ENCODE measurements at places on chromosomes 11 and 22.

- peak; percentile 73 for DNase-seq
Observed at GRCh38 chr22:37925330-37925729, 19.2 kb downstream of the MICALL1 start.

DNA sequence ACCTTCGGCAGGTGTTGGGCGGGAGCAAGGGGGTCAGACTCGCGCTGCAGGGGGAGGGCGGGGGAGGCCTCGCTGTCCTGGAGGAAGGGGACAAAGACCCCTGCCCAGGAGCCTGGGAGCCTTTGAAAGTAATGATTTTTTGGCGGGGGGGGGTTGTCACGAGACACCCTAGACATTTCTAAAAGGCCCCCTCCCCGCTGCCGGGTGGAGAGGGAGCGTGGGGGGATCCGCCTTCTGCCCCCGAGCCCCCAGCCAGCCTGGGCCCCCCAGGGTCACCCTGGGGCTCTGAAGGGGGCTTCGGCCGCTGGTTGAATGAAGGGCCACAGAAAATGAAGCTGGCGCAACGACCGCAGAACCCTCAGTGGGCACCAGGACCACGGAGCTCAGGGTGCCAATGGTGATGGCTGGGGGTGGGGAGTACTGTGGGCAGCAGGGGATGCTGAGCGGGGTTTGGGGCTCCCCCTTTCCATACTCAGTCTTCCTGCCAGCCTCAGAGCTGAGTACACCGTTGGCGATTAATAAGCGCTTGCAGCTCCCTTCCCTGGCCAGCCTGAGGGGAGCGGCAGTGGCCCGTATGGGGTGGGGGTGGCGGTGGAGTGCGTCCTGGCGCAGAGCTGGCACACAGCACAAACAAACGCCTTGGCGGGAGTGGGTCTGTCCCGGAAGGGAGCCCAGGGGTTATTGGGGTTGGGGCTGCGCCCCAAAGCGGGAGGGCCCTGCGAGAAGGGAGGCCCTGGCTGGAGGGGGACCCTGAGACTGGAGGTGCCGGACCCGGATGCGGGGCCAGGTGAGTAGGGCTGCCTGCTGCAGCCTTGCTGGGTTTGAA, 1.2 kb upstream of the DUSP8 start:
- DNase-seq: no peak

GRCh38 chr11:3226846-3227567, 5.2 kb downstream of the MRGPRE start:
- DNase-seq: no peak

GRCh38 chr11:1088927-1089737, 14.5 kb downstream of the MUC2 start:
- no peak for DNase-seq

- DNase-seq: no peak
Observed at GRCh38 chr11:61574611-61575010, 6.3 kb downstream of the SYT7 start.

DNA sequence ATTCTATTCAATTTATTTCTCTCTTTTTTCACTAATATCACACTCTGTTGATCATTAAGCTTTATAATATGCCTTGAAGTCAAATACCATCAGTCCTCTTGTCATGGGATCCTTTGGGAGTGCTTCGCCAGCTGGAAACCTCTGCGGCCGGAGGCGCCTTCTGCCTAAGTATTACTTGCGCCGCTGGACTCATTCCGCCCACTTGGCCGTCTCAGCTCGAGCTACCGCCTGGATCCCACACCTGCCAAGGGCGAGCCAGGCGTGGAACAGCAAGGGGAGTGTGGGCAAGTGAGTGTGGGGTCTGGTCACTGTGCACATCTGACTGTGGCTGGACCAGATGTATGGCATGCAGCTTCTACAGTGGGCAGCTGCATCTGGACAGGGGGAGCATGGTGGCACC, 9.1 kb upstream of the MAP6 start:
- no peak for DNase-seq

DNA sequence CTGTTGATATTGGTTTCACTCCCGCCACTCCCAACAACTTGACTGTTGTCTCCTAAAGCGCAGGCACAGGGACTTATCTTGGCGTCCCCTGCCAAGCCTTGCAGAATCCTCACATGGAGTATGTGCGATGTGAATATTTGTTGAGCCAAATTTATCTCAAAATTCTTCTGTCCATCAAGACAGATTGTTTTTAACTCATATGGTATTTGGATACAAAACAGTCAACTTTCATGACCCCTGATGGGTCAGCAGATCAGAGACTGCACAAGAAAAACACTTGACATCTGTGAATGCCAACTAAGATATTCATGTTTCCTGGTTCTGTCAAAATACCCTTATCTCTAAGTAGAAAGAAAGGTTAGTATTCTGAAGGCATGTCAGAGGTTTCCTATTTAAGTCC, 221.7 kb upstream of the BLID start:
- DNase-seq: no peak

- DNase-seq: no peak
Observed at GRCh38 chr22:24435861-24436371, 8.5 kb downstream of the ADORA2A start.

- DNase-seq: peak; percentile 9
Observed at GRCh38 chr11:105466582-105467228, 143.2 kb upstream of the GRIA4 start.

GRCh38 chr11:78526497-78527146, 48.0 kb downstream of the NARS2 start:
- DNase-seq: no peak

DNA sequence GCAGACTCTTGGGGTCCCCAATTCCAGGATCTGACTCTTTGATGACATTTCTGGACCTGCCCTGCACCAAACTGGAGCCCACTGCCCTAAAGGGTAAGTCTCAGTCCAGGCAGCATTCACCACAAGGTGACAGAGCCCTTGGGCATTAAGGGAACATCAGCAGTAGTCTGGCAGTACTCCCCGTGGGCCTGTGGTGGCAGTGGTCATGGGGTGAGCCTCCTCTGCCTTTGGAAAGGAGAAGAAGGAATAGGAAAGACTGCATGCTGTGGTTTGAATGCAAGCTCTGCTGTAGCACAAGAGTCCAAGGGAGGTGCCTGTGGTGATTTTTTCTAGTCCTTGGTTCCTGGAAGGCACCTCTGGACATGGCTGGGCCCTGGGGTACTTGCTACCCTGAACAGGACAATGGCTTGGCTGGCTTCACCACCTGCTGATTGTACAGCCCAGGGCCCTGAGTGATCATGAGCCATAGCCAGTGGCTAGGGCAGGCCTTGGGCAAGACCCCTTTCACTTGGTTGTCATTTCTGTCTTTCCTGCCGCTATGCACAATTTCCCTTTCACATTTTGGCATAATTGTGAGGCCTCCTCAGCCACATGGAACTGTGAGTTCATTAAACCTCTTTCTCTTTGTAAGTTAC, 160.7 kb upstream of the GRIA4 start:
- no peak for DNase-seq

- no peak for DNase-seq
Observed at GRCh38 chr11:117210620-117211019, 11.4 kb downstream of the TAGLN start.

DNA sequence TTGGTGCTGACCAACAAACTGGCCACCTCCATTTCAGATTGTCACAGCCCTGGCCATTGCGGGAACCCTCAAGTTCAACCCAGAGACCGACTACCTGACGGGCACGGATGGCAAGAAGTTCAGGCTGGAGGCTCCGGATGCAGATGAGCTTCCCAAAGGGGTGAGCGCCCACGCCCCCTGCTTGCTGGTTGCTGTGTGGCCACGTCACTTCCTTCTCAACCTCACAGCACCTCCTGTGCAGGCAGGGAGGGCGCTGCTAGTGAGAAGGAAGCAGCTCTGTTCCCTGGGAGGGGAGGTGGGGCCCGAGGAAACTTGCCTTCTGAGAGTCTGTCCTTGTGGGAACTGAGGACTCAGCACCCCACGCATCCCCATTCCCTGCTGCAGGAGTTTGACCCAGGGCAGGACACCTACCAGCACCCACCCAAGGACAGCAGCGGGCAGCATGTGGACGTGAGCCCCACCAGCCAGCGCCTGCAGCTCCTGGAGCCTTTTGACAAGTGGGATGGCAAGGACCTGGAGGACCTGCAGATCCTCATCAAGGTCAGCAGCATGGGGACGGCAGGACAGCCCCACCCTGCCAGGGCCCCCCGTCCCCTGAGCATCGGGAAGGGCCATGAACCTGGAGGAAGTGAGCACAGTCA, 19.3 kb downstream of the POLR3H start:
- no peak for DNase-seq

GRCh38 chr22:47786650-47787290, 1024.3 kb downstream of the TBC1D22A start:
- no peak for DNase-seq

DNA sequence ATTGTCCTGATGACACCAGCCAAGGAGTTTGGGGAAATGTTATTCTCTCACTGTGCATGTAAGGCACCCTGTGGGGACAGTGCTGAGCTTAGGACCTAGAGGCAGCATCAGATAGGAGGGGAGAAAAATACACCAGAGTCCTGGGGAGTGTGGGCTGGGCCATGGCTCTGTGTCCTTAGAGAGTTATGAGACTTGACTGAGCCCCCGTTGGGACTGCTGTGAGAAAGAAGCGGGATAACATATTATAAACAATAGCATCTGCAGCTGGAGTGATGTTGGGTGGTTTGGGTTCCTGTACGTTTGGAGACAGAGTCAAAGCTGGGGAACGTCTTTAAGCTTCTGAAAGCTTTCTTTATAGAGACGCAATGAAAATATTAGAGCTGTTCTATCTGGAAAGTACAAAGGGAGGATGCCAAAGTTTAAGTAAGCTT, 90.9 kb upstream of the CRTAM start:
- no peak for DNase-seq

GRCh38 chr11:33692013-33692504, 8.6 kb downstream of the C11orf91 start:
- peak; percentile 76 for DNase-seq

GRCh38 chr11:47271961-47272661, 2.2 kb downstream of the MADD start:
- no peak for DNase-seq

GRCh38 chr11:104104664-104105063, 59.3 kb downstream of the PDGFD start:
- no peak for DNase-seq

DNA sequence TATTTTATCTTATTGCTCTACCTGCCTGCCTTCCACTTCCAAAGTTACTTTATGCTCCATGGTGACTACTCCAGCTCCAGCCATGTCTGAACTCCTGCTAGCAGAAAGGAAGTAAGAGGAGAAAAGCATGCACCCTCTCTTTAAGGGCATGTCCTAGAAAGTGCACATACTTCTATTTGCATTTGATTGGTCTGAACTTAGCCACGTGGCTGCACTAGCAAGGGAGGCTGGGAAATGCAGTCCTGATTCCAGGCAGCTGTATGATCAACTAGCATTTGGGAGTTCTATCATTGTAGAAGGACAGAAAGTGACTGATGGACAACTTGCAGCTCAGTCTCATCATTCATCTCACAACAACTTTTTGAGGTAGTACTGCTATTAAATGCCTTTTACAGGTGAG, 515.7 kb downstream of the BUD13 start:
- no peak for DNase-seq

DNA sequence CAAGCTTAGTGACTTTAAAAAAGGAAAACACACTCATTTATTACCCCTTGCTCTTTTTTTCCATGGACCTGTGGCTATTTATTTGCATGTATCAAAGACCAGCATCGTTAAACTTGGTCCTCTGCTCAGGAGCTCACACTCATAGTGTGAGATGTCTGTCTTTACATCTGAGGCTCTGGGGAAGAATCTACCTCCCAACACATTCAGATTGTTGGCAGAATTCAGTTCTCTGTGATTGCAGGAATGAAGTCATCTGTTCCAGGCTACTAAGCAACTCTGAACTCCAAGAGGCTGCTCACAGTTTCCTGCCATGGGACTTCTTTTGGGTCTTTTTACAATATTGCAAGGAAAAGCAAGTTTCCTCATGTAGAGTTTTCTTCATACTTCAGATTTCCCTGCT, 138.8 kb downstream of the LRRC4C start:
- no peak for DNase-seq

- no peak for DNase-seq
Observed at GRCh38 chr22:25602916-25603315, 38.4 kb downstream of the GRK3 start.

GRCh38 chr11:131070365-131070764, 154.1 kb upstream of the SNX19 start:
- no peak for DNase-seq

GRCh38 chr11:116750070-116750718, 22.6 kb downstream of the BUD13 start:
- no peak for DNase-seq

- peak; percentile 58 for DNase-seq
Observed at GRCh38 chr11:61749591-61750217, 2.7 kb upstream of the MYRF start.

DNA sequence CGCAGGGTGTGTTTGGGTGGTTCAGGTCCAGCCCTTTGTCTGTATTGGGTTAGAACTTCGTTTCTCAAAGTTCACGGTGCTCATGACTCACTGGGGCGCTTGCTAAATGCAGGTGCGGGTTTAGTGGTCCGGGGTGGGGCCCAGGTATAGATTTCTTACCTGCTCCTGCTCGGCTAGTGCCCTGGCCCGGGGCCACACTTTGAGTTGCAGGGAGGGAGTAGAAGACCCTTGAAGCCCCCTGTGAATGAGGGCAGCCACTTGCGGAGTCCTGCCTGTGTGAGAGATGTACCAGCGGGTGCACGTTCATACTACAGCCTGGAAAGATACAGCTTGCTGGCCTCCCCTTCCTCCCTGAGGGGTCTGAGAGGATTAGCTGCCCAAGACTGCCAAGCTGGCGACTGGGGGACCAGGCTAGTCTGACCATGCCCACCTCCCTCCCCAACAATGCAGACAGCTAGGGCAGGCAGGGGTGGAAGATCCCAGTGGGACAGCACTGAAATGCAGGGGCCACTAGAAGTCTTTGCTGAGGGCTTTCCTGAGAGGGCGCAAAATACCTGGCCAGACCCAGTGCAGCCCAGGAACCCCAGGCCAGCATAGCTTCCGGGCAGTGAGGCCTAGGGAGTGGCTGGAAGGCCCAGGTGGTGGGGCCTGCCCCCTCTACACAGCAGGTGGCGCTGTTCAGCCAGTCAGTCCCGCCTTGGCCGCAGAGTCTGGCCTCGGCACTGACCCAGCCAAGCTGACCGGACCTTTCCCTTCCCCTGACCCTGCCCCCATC, 5.1 kb upstream of the MYRF start:
- DNase-seq: peak; percentile 56

DNA sequence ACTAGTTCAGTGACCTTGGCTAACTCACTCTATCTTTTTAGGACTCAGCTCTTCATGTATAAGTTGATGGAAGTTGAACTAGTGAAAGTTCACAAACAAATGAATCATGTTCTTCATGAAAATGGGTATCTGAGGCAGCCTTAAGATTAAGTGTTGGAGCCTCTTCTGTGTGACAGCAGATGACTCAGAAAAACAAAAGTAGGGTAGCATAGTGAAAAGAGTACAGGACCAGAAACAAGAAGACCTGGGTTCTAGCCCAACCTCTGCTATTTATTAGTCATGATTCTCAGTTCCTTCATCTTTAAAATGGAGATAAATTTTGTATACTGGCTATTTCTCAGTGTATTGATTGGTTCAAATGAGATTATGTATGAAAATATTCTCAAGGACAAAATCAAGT, 60.2 kb downstream of the USP35 start:
- DNase-seq: no peak

Measured in renal pelvis (tissue), 12 donors.